ENCODE measurements at places on chromosomes 13 and 19.

DNA sequence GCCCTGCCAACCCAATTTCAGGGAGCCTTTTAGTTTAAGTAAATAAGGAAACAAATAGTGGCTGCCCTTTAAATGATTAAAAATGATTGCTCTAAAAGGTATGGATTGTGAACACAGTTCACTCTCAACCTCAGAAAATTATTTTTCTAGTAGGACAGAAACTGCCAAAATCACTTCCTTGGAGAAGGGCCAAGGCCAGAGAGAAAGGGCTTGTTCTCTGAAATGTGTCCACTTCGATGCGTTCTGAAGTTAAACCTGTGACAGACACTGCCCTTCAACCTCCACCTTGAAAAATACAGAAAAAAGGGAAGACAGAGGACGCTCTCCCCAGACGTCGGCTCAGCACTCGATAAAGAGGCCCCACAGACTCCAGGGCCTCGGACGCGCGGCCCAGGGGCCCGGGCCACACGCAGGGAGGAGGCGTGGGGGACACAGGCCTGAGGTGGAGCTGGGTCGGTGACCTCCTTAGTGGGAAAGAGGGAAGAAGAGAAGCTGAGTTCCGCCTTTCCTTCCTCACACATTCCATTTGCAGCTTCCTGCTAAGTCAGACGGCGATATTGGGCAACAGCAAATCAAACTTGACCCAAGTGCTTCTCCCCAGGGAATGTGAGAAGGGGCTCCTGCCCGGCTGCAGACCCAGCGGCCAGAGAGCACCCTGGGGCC is 63.6 kb downstream of the RASA3 start:
- no peak for DNase-seq

- no peak for DNase-seq
These were observed 7.7 kb downstream of the AP1M1 start for GRCh38 chr19:16205205-16206045.

DNA sequence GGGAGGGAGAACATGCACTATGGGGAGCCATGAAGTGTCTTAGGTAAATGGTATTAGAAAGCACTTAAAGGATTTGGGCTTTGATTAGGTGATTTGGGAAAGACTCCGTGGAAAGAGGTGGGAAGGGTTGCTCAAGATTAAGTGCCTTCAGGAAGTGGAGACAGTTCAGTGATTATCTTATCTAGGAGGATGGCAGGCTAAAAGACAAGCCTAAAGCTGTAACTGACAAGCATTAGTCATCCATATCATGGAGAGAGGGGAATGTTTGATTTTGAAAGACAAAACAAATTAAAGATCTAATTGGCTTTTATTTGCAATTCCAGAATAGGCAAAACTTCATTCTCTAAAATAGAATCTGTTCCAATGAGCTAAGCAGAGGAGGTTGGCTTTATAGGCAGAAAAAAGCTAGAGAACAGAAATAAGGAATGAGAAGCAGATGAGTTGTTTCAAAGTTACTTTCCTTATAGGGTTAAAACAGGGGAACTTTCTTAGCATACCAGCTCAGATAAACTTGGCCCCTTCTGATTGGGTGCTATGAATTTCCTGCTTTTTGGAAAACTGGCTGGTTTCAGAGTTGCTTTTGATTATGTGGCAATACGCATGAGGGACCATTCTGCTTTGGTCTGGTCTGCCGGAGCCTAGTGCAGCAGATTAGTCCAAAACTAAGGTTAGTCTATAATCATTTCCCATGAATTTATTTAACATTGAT is 1.8 kb upstream of the DIAPH3 start:
- DNase-seq, result no peak

DNA sequence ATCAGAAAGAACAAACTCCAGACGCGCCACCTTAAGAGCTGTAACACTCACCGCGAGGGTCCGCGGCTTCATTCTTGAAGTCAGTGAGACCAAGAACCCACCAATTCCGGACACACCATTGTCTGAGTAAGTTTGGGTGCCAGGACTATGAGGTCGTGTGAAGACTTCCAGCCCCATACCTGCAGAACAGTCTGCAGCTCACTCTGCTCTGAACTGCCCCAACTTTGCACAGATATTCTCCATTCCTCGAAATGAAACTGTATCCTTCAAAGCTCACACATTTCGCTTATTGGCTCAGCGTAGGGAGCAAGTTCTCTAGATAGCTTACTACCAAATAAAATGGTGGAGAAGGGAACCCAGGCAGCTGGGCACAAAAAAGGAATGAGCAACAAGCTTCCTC is 2.6 kb upstream of the CYP4F2 start:
- no peak for DNase-seq

- no peak for DNase-seq
These were observed 731 bp downstream of the ZNF558 start for GRCh38 chr19:8831373-8831772.

DNA sequence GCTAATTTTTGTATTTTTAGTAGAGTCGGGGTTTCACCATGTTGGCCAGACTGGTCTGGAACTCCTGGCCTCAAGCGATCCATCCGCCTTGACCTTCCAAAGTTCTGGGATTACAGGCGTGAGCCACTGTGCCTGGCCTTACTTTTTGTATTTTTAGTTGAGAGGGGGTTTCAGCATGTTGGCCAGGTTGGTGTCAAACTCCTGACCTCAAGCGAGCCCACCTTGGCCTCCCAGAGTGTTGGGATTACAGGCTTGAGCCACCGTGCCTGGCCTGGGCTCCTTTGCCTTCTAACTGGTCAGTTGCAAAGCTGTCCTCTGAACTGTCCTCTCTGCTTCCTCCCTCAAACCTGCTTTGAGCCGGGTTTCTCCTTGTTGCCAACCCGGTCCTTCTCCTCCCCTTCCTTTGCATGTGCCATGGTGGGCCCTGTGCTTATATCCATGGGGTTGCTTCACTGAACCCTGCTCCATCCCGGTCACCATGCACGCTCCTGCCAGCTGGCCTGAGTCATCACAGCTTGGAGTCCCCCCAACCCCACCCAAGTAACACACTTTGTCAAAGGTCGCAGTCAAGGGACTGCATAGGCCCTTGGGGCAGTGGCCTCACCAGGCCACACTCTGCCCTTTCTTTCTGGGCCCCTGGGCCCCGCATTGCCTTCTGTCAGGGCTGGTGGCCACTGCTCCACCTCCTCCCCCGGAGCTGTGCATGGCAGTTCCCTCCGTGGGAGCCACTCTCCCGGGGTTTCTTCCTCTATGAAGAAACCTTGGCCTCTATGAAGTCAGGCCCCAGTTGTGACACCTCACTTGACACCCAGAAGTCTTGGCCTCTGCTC is 21.2 kb downstream of the WTIP start:
- DNase-seq, result no peak

GRCh38 chr19:58300620-58301019 is 4.6 kb upstream of the ERVK3-1 start:
- no peak for DNase-seq

GRCh38 chr19:18596752-18597157 is 8.2 kb downstream of the REX1BD start:
- peak; percentile 10 for DNase-seq

- no peak for DNase-seq
These were observed 14.0 kb downstream of the ZNF260 start for GRCh38 chr19:36514012-36514612.

DNA sequence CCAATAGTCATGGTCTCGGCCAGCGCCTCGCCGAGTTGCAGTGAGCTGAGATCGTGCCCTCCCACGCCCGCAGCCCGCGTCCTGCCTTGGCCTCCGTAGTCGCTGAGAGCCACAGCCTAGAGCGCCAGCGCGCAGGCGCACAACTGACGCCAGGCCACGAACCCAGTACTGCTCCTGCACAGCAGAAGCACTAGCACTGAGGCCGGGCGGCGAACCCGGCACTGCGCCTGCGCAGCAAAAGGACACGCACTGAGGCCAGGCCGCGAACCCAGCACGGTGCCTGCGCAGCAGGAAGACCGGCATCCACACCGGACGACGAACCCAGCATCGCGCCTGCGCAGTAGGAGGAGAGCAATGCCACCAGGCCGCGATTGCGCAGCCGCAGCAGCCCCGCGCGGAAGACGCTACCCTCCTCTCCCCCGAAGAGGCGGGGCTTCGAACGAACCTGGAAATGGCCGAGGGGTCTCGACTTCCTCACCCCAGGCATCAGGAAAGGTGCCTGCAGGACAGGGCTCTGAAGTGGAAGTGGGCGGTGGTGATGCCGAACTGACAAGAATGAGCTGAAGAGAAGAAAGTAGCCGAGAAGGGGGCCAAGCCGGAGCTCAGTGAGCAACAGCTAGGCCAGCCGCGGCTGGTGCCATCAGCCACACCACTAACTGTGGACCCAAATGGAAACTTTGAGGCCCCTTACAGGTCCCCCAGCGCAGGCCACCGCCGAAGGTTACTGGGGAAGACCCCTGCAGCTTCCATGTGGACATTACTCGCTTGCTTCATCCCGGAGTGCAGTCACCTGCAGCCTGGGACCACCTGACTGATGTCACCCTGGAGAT is 7.5 kb downstream of the F10 start:
- no peak for DNase-seq

- no peak for DNase-seq
These were observed 2.0 kb upstream of the TNFSF14 start for GRCh38 chr19:6671960-6672359.

DNA sequence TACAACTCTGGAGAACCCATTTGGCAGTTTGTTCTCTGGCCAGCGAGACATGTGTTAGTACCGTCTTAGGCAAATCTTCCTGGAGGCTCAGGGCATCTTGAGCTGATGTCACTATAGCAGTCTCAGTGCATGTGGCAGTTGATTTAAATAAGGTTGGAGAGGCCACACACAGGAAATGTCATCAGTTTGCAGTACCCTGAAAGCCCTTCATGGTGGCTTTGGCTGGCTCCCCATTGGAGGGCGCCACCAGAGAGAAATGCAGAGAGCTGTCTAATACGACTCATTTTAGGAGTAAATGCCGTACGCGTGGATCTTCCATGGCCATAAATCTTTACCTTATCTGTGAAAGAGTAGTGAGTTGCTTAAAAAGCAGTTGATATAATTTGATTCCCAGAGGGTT is 163.1 kb downstream of the STK24 start:
- DNase-seq, result no peak

DNA sequence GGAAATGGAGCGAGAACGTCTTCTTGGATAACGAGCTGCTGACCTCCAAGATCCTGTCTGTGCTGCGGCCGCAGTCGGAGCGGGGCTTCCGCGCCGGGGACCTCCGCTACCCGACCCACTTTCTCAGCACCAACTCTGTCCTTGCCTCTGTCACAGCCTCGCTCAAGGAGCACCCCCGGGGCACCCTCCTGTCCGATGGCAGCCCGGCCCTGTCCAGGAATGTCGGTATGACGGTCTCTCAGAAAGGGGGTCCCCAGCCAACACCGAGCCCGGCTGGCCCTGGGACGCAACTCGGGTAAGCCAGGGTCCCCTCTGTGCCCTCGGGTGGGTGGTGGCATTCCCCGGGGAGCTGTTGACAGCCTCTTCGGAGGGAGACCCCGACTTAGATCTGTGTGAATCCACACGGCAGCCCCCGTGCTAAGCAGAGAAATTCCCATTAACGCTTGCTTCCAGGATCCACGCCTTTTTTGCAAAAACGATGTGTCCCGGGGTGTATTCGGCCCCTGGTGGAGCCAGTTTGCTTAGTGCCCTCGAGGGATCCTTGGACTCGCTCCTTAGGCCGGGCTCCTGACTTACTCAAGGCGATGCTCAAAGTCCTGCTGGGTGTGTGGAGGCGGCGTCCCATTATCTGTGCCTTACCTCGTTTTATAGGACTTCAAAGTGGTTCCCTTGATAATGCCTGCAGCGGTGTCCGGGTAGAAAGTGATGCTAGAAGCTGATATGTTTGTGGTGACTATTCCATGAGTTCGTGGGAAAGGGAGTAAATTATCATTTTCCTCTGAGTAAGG is 48.5 kb downstream of the PEX11G start:
- DNase-seq, result no peak

GRCh38 chr13:76632401-76633044 is 253.7 kb downstream of the KCTD12 start:
- no peak for DNase-seq

DNA sequence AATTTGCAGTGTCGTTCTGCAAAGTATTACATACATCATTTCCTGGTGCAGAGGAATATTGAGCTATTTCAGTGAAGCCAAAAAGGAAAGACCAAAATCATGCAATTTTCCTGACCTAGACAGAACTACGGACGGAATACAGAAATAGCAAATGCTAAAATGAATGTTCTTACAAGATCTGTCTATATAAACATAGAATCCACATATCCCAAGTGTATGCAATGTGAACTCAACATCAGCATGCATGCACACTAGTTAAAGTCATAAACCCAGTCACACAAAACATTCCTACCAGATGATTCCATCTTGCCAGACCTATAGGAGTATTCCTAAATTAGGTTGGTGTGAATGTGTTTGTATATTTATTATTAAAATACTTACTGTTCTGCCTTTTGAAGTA is 383.7 kb upstream of the ZNF507 start:
- no peak for DNase-seq

GRCh38 chr13:99029576-99029975 is 51.7 kb upstream of the DOCK9 start:
- DNase-seq, result no peak

- DNase-seq, result no peak
These were observed 699 bp downstream of the MEGF8 start for GRCh38 chr19:42325896-42326771.

DNA sequence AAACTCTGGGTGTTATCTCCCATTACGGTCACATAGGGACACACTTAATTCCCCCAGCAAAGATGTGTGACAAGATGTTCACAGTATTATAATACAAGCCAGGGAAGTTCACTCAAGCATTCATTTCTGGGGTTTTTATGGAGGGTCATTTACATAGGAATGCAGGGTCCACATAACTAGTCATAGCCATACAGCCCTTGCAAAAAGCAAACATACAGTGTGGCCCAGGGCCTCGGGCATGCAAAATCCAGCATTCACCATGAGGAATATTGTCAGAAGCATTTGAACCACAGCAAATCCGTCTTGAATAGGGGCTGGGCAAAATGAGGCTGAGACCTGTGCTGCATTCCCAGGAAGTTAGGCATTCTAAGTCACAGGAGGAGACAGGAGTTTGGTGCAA is 13.0 kb upstream of the ZNF460 start:
- DNase-seq, result no peak

GRCh38 chr13:71217827-71218226 is 649.2 kb downstream of the DACH1 start:
- no peak for DNase-seq

DNA sequence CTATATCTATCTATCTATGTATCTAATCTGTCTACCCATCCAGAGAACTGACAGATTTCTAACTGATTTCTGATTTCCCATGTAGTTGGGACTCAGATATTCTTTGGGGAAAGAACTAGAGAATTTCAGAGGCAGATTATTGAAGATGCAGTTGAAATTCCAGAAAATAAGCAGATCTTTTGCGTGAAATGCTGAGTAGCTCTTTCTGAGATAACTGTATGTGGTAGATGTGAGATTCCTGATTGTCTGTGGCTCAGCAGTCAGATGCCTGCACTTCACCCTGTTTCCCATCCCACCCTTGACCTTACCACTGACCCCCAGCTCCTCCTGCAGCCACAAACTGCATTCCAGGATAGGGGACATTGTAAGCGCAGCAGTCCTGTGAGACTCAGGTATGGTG is 61.5 kb downstream of the DGKH start:
- DNase-seq, result no peak
